ENCODE measurements at places on chromosomes 2 and 18.

DNA sequence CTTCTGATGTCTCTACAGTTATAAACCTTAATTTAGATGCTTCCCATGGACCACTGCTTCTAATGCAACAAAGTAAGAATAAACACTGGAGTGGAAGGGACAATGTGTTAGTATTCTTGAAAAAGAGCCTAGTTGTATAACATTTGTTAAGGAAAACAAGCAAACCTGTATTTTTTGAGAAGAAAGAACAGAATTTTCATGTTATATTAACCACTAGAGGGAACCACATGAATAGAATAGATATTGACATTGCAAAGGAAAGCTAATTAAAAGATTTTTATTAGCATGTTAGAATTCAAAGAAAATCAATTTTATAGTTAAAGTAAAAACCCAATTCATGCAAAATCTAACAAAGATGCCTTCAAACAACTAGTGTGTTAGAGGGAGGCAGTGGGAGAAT is 151.2 kb upstream of the BARD1 start:
- DNase-seq, result peak; percentile 14

GRCh38 chr2:240557808-240558207 is at the start of gene ANKMY1:
Gene ANKMY1, minus strand, starts transcription at chr2:240557988. Its CDS starts 653 bp downstream, at chr2:240557335.
- peak; percentile 69 for DNase-seq

DNA sequence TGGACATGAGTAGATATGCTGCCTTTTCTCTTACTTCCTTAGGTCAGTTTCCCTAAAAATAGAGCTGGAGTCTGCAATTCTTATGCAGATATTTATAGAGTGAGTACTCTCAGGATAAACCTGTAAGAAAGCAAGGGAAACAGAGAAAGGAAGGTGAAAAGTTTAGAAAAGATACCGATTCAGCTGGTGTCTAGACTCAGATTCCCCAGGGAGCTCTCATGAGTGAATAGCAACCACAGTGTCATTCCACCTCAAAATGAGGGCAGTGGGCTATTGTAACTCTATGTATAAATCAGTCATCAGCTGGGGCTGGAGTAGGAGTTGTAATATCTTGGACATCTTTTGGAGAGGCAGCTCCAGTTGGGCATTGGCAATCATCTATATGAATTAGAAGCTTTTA is 1485.1 kb upstream of the TMEFF2 start:
- no peak for DNase-seq

GRCh38 chr2:190159453-190159852 is 96.9 kb upstream of the MSTN start:
- peak; percentile 95 for DNase-seq

DNA sequence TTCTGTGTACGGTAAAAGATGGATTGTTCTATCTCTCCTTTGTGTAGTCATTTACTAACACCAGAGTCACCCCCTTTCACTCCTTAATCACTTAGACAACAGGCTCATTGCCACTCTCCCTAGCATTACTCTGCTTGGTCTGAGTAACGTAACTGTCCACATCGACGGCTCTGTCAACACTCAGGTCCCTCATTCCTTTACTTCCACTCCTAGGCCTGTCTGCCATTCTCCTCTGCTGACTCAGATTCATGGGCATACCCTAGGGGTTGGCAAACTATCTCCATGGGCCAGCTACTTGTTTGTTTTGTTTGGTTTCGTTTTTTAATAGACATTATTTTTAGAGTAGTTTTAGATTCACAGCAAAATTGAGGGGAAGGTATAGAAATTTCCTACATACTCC is 243.9 kb downstream of the NR4A2 start:
- no peak for DNase-seq

DNA sequence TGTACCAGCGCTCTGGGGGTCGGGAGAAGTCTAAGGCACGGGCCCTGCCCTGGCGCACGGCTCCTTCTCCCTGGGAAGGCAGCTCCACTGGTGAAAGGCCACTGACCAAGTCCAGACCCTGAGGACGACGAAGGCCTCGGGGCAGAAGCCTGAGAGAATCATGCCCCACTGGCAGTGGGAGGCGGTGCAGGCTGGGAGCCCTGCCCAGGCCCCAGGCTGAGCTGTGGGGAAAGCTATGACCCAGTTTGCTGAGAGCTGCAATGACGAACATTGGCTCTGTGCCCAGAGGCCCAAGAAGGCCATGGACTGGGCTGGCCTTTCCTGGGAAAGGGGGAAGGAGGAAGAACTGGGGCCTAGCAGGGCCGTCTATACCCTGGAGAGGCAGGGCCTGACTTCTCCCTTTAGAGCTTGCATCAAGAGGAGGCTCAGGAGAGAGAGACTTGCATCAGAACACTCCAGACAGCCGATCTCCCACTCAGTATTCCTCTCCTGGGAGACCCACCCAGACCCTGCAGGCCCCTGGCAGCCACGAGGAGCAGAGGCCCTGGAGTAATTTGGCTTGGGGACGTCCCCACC is 32.9 kb downstream of the HS1BP3 start:
- peak; percentile 100 for DNase-seq

GRCh38 chr2:72788756-72789155 is 37.1 kb downstream of the EXOC6B start:
- DNase-seq, result peak; percentile 67

DNA sequence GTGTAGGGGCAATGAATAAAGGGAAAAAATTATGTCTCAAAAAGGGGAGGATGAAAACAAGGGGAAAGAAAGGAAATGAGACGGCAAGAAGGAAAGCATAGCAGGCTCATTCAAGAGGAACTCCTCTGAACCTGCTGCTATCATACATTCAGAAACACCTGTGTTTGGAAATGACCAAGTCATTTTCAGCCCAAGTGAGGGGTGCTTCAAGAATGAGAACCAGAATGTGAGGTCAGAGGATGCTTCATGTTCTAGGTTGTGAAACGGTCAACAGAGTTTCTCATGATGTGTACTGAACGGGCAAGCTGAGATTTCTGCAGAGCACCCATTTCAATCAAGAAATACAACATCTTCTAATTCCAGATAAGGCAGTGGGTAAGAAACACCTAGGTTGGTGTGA is 1367.2 kb upstream of the CELF4 start:
- no peak for DNase-seq

GRCh38 chr2:238956676-238957075 is 108.8 kb downstream of the TWIST2 start:
- DNase-seq, result no peak

DNA sequence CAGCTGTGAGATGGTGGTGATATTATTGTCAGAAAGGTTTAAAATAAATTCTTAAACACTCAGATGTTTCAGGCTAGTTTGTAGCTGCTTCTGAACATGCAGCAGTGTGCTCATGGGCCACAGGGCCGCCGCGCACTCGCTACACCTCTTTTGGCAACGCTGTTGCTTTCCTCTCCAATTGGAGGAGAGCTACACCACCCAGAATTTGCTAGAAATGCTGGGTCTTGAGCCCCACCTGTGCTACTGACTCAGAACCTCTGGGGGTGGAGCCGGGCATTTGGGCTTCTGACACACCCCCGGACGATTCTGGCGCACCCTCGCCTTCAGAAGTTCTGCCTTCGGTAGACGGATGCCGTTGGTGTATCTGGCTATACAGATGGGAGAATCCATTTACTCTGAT is 15.7 kb downstream of the LRRFIP1 start:
- DNase-seq, result no peak

GRCh38 chr2:112151701-112152440 is 13.7 kb downstream of the FBLN7 start:
- DNase-seq, result no peak

DNA sequence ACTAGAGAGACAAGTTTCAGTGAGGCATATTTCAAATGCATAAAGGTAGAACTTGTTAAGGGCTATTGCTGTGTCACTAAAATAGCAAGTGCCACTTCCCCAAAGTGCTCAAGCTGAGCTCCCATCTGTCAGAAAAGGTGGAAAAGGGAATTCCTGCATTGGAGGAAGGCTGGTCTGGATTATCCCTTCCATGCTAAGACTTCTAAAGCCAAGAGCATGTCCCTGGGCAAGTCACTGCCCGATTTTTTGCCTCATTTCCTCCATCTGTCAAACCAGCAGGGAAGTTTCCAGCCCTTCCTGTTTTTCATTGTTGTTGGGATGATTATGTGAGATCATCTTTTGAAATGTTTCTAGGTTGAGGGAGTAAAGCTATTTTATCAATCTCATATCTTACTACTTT is 175.5 kb downstream of the SETBP1 start:
- no peak for DNase-seq

GRCh38 chr18:56257205-56257604 is 381.2 kb downstream of the TXNL1 start:
- peak; percentile 83 for DNase-seq

DNA sequence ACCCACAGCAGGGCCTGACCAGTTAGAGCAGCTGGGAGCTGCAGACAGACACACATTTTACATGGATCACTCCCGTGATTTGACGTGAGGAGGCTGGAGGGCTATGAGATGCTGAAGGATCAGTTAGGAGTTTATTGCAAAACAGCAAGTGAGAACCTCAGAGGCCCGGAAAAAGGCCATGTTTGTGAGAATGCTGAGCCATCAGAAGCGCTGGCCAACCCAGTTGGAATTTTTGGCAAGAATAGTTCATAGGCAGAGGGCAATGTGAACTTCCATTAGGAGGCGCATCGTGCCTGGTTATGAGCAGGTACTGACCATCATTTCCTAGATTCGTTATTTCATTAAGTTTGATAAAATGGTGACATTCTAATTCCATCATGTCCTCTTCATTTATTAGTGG is 23.3 kb upstream of the LMAN1 start:
- peak; percentile 89 for DNase-seq

GRCh38 chr2:15725101-15725781 is 133.6 kb downstream of the DDX1 start:
- DNase-seq, result no peak

DNA sequence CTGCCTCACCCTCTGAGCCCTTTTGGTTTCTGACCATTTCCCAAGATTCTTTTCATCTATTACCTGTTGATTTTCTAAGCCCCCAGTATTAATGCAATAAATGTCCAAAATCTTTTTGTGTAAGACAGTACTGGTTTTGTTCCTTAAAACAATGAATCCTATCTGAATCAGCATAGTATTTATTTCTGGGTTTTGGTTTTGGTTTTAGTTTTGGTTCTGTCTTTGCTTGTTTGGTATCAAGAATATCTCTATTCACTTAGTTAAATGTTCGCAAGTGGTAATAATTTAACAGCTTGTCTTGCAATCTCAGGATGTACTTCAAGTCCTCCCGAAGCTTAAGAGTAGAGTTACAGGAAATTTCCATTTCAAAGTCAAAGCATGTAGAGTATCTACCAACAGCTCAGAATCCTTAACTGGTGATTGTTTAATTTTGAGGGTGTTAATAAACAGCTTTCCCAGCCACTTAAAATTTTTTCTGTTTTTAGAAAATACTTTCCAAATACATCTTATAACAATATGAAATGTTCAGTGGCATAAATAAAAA is 67.7 kb upstream of the NEDD4L start:
- no peak for DNase-seq

DNA sequence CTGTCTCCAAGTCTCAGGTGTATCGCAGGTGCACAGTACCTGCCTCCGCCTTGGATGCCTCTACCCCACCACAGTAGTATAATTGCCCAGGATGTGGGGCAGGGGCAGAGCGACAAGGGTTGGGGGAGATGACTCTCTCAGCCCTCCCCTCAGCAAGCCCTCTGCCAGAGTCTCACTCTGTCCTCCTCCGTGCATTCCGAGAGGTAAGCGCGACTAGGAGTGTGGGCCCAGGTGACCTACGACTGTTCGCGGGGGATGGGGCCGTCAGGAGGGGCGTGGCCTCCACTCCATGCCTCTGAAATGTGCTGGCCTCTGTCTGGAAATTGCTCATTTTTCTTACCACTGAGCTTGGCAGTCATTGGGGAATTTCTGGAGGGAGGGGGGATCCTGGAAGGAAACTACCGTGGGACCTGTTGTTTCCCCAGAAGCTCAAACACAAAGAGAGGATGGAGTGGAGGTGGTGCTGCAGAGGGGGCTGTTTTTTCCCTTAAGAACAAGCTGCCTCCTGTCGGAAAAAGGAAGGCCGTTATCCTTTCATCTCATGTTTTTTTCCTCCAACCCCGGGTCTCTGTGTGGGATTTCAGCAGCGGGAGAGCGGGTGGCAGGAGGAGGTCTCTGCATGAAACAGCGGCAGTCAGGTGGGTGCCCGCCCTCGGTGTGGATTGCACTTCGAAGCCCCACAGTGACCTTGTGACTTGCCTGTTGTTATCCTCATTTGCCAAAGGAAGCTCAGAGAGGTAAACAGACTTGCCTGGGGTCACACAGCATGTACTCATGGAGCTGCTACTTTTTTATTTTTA is 13.0 kb upstream of the RALB start:
- DNase-seq, result peak; percentile 88

DNA sequence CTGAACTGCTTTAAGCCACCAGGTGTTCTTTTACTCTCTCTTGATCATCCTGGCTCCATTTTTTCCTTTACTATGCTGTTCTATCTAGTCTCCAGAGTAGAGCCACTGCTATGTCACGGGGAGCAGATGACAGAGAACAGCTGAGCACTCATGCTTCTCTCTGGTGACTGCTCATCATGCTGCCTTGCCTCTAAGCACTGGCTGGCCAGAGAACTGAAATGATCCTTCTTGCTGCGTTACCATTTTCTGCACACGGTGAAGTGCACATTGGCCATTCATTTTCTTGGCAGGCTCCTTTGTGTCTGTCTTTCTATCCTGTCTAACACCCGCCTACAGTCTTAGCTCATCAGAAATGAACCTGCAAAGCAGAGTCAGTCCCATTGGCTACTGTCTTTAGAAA is 86.0 kb downstream of the KCTD1 start:
- DNase-seq, result no peak

DNA sequence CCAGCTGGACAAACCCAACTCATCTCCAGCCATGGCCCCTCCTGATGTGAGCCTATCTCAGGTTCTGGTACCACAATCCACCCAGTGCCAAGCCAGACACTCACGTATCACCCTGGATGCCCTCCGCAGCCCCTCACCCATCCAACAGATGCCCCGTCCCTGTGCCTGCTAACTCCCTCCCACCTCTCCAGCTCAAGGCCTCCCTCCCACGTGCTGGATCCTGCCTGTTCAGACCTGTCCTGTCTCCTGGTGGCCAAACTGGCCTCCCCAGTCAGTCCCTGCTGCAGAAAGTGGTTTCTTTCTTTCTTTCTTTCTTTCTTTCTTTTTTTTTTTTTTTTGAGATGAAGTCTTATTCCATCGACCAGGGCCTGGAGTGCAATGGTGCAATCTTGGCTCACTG is 86.2 kb downstream of the RRM2 start:
- DNase-seq, result no peak

Data from fibroblast of mammary gland (primary cell).